Esophagus squamous epithelium (tissue), 5 donors: ENCODE measurements at places on chromosomes 1 and 21.

GRCh38 chr1:191590578-191590977 is 567.7 kb upstream of the RGS18 start:
- DNase-seq: no peak
- no peaks in the 10 kb centered on the region for H3K36me3 ChIP-seq
- H3K4me1 ChIP-seq: no peaks in the 10 kb centered on the region
- no peak overlapping the region for H3K27ac ChIP-seq

- no peaks in the 10 kb centered on the region for H3K36me3 ChIP-seq
- peak overlapping the region; percentile 74 for H3K27ac ChIP-seq
- no peak overlapping the region for H3K4me3 ChIP-seq
Measured at GRCh38 chr1:28417441-28417922, 47.9 kb downstream of the PHACTR4 start.

DNA sequence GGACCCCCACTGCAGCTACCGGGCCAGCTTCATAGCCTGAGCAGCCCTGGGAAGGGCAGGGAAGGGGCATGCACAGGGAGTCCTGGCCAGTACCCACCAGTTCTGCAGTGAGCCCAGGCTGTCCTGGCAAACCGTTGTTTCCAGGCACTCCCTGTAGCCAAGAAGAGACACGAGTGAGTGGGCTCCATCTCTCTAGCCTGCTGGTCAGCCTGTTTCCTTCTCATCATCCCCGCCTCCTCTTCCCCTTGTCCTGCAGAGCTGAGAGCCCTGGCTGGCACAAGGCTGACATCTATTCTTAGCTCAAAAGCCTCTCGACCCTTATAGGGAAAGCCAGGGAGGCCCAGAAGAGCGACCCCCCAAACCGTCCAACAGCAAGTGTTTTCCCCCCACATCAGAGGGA is 28.7 kb downstream of the COL16A1 start:
- DNase-seq: no peak
- no peaks in the 10 kb centered on the region for H3K27me3 ChIP-seq
- H3K36me3 ChIP-seq: no peaks in the 10 kb centered on the region
- H3K4me3 ChIP-seq: no peak overlapping the region
- no peak overlapping the region for H3K27ac ChIP-seq
- peaks cover 7% of the 10 kb centered on the region for H3K4me1 ChIP-seq

DNA sequence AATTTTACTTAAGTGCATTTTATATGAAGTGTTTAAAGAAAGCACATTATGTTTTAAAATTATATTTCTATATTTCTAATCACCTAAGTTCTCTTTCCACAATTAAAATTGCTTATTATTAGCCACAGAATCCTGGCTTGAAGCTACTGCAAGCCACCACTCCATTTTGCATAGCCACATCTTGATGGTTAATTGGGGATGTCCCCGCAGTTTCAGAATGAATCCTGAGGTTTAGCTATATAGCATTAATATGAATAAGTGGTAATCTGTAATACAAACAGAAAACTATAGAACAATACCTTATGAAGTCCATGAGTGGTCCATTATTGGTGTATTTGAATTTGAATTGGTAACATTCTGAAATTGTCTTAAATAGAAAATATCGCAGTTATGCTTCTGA is 11.6 kb upstream of the GOLPH3L start:
- H3K36me3 ChIP-seq: no peaks in the 10 kb centered on the region
- H3K27ac ChIP-seq: no peak overlapping the region
- no peak overlapping the region for H3K4me3 ChIP-seq
- H3K4me1 ChIP-seq: no peaks in the 10 kb centered on the region
- no peaks in the 10 kb centered on the region for H3K27me3 ChIP-seq

DNA sequence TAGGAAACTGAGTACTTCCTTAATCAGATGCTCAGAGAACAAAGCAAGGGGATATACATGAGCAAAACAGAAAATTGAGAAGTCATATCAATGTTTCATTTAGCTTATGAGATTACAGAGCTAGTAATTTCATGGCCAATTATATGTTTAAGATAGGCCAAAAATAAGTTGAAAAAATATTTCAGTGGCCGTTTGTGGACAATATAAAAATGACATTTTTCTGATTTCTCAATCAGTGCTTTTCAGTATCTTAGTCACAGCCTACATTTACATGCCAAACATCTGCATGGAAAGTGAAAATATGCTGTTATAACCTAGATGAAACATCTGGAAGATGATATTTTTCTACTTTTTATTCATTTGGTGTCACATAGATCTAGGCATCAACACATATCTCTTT is 192.5 kb downstream of the HLX start:
- DNase-seq: no peak
- H3K4me1 ChIP-seq: no peaks in the 10 kb centered on the region
- H3K27me3 ChIP-seq: no peaks in the 10 kb centered on the region
- no peak overlapping the region for H3K27ac ChIP-seq
- no peaks in the 10 kb centered on the region for H3K36me3 ChIP-seq
- no peak overlapping the region for H3K4me3 ChIP-seq

DNA sequence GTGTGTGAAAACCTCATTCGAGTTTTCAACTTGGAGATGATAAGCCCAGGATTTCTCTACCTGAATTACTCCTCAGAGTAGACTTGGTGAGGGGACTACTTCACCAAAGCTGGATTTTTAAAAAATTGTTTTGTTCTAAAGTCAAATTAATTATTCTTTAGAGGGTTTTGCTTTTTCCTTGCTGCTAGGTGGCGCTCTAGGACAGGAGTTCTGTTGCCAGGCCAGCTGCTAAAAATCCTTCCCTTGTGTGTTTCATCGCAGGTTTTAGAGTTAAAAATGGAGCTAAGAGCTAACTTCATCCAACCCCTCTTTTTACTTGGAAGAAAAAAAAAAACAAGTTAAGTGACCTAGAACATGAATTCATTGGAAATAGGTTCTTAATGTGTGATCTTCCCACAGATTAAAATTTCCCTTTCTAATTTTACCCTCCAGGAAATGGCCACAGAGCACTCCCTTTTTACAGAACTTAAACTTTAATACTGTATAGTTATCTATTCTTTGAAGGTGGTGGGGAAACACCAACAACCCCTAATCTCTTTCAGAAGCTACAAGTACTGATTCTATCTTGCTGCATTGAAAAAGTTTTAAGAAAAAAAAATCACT is 36.7 kb upstream of the FAM163A start:
- H3K27me3 ChIP-seq: no peaks in the 10 kb centered on the region
- H3K27ac ChIP-seq: no peak overlapping the region
- no peaks in the 10 kb centered on the region for H3K36me3 ChIP-seq
- DNase-seq: no peak

DNA sequence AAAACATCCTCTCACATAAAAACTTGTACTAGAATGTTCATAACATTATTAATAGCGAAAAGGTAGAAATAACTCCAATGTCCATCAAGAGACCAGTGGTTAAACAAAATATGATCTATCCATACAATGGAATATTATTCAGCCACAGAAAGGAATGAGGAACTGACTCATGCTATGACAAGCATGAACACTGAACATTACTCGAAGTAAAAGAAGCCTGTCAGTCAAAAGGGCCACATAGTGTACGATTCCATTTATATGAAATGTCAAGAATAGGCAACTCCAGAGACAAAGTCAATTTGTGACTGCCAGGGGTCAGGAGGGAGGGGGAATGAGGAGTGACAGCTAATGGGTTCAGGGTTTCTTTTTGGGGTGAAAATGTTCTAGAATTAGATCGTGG is 2.3 kb downstream of the VPS26C start:
- H3K36me3 ChIP-seq: no peaks in the 10 kb centered on the region
- peaks cover 18% of the 10 kb centered on the region for H3K4me1 ChIP-seq
- H3K27ac ChIP-seq: peak overlapping the region; percentile 70
- H3K27me3 ChIP-seq: no peaks in the 10 kb centered on the region
- no peak overlapping the region for H3K4me3 ChIP-seq

- H3K27ac ChIP-seq: peak overlapping the region; percentile 60
- H3K27me3 ChIP-seq: no peaks in the 10 kb centered on the region
- H3K4me1 ChIP-seq: no peaks in the 10 kb centered on the region
- H3K4me3 ChIP-seq: no peak overlapping the region
- peaks cover 30% of the 10 kb centered on the region for H3K36me3 ChIP-seq
- DNase-seq: no peak
Measured at GRCh38 chr1:46580140-46580903, 23.7 kb downstream of the MKNK1 start.

GRCh38 chr1:21257431-21258135 is 32.7 kb downstream of the ECE1 start:
- peaks cover 93% of the 10 kb centered on the region for H3K4me1 ChIP-seq
- no peaks in the 10 kb centered on the region for H3K27me3 ChIP-seq
- H3K4me3 ChIP-seq: no peak overlapping the region

DNA sequence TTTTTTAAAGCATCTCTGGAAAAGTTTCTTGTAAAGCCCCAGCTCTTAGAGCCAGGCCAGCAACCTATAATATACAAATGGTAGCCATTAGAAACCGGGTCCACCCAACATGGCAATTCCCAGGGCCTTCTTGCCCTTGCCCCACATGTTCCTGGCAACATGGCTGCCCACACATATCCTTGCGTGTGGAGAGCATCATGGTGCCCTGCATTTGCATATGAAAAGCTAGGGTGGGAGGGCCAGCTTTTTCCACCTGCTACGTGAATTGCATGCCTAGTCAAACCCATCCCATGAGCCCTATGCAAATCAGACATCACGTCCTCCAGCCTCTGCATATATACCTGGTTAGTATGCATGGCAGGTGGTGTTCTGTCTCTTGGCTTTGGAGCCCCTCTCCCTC is 88.2 kb downstream of the RABGAP1L start:
- H3K4me3 ChIP-seq: no peak overlapping the region
- no peak overlapping the region for H3K27ac ChIP-seq
- no peaks in the 10 kb centered on the region for H3K4me1 ChIP-seq
- no peaks in the 10 kb centered on the region for H3K36me3 ChIP-seq

DNA sequence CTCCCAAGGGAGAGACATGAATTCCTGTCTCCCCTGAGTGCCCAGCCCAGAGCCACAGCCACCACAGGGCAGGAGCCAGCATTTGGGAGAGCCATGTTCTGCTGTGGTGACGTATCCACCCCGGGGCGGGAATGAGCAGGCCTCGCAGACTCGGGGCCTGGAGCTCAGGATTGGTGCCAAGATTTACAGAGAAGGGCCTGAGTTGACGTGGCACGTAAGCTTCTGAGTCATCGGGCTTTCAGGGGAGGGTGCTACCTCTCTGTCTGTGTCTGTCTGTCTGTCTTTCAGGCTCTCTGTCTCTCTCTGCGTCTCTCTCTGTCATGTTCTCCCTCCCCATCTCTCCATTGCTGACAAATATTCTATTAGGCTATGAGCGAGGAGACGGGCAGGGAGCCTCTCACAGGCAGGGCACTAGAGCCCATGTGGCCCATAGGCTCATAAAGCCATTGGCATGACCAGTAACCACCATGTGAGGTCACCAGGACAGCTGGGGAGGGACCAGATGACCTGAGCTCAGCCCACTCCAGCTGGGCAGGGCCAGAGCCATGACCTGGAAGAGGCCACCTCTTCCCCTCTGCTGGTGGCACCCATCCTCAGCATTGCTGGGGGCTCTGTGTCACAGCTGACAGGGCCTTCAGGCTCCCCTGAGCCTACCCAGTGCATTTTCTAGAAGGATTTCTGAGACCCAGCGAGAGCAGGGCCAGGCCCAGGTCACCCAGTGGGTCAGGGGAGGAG is 300.0 kb upstream of the VAMP3 start:
- no peaks in the 10 kb centered on the region for H3K36me3 ChIP-seq
- no peak for DNase-seq

DNA sequence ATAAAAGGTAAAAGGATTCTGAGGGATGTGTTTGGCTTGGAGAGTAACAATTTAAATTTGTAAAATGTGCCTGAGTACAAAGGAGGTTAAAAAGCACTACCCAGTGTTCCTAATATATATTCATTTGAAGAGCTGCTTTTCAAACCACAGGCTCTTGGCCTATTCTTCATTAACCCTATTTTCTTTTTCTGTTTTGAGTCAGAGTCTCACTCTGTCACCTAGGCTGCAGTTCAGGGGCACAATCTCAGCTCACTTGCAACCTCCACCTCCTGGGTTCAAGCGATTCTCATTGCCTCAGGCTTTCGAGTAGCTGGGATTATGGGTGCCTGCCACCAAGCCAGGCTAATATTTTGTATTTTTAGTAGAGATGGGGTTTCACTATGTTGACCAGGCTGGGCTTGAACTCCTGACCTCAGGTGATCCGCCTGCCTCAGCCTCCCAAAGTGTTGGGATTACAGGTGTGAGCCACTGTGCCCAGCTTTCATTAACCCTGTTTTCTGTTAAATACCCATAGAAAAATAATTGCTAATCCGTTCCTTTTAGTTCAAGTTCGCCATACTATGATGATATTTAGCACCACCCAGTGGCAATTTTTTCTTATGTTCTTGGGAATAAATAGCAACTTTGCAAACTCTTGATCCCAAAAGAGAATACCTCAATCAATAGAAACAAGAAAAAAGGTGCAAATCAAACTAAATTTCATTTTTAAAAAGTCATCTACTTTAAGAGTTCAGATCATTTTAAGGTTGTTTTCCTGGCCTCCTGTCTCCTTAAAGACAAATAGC is 30.5 kb downstream of the ZBTB8OS start:
- H3K4me1 ChIP-seq: no peaks in the 10 kb centered on the region
- DNase-seq: no peak
- H3K4me3 ChIP-seq: no peak overlapping the region
- no peak overlapping the region for H3K27ac ChIP-seq
- H3K36me3 ChIP-seq: peaks cover 36% of the 10 kb centered on the region
